ENCODE measurements at places on chromosomes 1 and 21.

- peaks cover 4% of the 10 kb centered on the region for H3K4me1 ChIP-seq
- H3K27me3 ChIP-seq, result no peaks in the 10 kb centered on the region
- H3K27ac ChIP-seq, result no peak overlapping the region
- H3K36me3 ChIP-seq, result no peaks in the 10 kb centered on the region
These were observed 67.3 kb upstream of the AKT3 start for GRCh38 chr1:243917177-243917862.

DNA sequence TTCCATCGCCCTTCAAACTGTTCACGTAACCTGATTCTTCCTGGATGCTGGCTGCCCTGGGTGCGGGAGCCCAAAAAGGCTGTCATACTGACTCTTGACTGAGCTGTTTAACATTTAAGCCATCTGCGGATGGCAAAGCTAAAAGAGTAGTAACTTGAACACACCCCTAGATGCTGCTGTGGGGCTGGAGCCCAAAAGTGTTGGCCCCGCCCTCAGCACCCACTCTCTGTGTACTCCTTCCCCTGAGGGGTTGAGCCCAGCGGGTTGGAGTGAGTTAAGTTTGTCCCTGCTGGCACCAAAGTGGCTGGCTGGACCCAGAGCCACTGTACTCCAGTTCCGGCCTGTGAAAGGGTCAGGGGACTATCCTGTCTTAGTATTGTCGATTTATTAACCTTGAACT is 640.6 kb downstream of the PTPRU start:
- no peak for DNase-seq
- H3K27ac ChIP-seq, result no peak overlapping the region
- H3K4me1 ChIP-seq, result no peaks in the 10 kb centered on the region

- DNase-seq, result no peak
- H3K27me3 ChIP-seq, result no peaks in the 10 kb centered on the region
- no peak overlapping the region for H3K4me3 ChIP-seq
- no peaks in the 10 kb centered on the region for H3K36me3 ChIP-seq
These were observed 339.7 kb downstream of the USP25 start for GRCh38 chr21:16069178-16070112.

DNA sequence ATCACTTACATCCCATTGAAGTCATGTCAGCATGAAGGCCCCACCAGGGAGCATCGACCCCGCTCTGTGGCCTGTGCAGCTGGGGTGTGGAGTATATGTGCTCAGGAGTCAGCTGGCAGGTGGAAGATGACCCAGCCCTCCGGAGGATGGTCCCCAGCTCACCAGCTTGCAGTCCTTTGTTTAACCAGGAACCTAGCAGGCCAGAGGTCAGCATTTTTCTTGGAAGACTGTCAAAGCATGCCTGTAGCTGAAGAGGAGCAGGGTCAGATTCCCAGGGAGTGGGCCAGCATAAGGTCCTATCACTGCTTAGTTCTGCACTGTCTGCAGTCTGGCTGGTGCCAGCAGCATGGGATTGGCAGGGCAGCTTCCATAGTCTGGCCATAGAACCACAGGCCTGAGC is 12.7 kb downstream of the NFASC start:
- no peak overlapping the region for H3K27ac ChIP-seq
- H3K27me3 ChIP-seq, result no peaks in the 10 kb centered on the region
- no peaks in the 10 kb centered on the region for H3K36me3 ChIP-seq
- H3K4me3 ChIP-seq, result no peak overlapping the region
- peaks cover 3% of the 10 kb centered on the region for H3K4me1 ChIP-seq

DNA sequence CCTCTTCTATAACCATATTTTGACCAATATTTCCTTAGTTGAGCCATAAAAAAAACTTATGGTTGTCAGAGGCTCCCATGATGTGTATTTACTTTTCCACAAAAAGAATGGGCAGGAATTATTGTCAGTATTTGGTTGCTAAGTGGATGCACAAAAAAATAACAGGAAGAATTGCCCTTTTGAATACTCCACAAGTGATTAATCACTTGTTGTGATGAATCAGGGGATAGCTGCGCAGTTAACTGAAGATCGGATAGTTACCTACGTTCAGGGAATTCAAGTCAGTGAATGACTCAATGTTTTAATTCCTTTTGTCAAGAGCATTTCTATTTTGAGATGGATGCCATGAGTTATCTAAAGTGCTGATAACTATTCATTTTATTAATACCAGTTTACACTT is 785.2 kb upstream of the B3GALT2 start:
- no peak overlapping the region for H3K4me3 ChIP-seq
- no peaks in the 10 kb centered on the region for H3K27me3 ChIP-seq
- H3K4me1 ChIP-seq, result no peaks in the 10 kb centered on the region
- DNase-seq, result no peak
- H3K36me3 ChIP-seq, result no peaks in the 10 kb centered on the region

- H3K36me3 ChIP-seq, result no peaks in the 10 kb centered on the region
- no peak overlapping the region for H3K4me3 ChIP-seq
- no peaks in the 10 kb centered on the region for H3K4me1 ChIP-seq
- no peaks in the 10 kb centered on the region for H3K27me3 ChIP-seq
- H3K27ac ChIP-seq, result peak overlapping the region; percentile 64
- DNase-seq, result peak; percentile 80
These were observed 140.9 kb upstream of the ARHGEF16 start for GRCh38 chr1:3313576-3313950.

DNA sequence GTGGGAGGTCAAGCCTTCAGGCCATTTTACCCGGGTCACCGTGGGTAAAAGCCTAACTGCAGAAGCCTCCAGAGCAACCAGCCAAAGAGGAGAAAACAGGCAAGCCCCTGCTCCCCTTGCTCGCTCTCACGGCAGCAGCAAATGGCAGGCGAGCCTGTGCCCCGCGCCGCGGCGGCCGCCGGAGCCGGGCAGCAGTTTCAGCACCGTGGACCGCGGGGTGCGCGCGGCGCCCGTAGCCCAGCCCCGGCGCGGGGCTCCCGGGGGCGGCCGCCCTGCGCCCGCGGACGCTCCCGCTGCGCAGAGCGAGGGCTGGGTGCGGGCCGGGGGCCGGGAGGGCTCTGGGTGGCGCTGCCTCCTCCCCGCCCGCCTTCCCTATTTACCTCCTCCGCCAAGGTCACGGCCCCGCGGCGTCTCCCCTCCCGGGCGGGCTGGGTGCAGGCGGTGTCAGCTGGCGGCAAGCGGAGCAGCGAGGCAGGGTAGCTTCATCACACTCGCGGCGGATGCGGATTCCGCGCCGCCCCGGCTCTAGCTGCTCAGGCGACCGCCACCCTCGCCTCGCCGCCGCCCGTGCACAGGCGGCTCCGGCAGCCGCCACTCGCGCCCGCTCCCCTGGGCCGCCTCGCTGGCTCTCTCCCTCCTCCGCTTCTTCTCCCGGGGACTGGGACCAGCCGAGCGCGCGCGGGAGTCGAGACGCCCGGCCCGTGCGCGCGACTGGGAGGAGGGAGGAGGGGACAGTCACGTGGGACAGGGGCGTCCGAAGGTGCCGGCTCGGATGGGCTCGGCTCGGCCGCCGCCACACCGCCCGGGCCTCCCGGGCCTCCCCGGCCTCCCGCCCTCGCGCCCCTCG is at the start of gene RGS7:
RGS7 (minus strand) TSS at position 687 of the 847 bp plus-strand sequence.
- no peaks in the 10 kb centered on the region for H3K4me1 ChIP-seq
- peak; percentile 26 for DNase-seq
- H3K27ac ChIP-seq, result no peak within 1 kb of the TSS
- H3K36me3 ChIP-seq, result no peaks in the 10 kb centered on the region

GRCh38 chr1:1132042-1132950 is 16.4 kb upstream of the C1orf159 start:
- no peaks in the 10 kb centered on the region for H3K36me3 ChIP-seq
- H3K4me1 ChIP-seq, result no peaks in the 10 kb centered on the region
- no peaks in the 10 kb centered on the region for H3K27me3 ChIP-seq
- H3K27ac ChIP-seq, result peak overlapping the region; percentile 53
- H3K4me3 ChIP-seq, result no peak overlapping the region

DNA sequence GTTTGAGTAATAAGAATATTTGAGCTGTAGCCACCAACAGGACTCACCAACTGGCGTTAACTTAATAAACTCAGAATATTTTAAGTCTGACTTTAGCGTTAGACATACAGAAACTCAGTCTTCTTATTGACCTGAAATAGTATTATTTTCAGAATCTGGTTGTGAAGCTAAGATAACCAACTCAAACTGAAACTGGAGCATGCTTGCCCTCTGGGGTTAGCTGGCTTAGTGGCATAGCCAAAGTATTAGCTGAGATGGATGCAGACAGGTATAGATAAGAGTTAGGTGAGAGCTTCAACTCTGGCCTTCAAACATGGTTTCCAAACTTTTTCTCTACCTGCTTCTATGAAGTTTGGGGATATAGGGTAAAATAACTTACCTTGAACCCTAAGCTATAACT is 40.5 kb downstream of the AMY1C start:
- DNase-seq, result no peak
- H3K4me3 ChIP-seq, result no peak overlapping the region
- H3K36me3 ChIP-seq, result no peaks in the 10 kb centered on the region

- no peaks in the 10 kb centered on the region for H3K36me3 ChIP-seq
- no peak overlapping the region for H3K4me3 ChIP-seq
- DNase-seq, result no peak
These were observed 12.4 kb downstream of the VANGL1 start for GRCh38 chr1:115654125-115654524.

DNA sequence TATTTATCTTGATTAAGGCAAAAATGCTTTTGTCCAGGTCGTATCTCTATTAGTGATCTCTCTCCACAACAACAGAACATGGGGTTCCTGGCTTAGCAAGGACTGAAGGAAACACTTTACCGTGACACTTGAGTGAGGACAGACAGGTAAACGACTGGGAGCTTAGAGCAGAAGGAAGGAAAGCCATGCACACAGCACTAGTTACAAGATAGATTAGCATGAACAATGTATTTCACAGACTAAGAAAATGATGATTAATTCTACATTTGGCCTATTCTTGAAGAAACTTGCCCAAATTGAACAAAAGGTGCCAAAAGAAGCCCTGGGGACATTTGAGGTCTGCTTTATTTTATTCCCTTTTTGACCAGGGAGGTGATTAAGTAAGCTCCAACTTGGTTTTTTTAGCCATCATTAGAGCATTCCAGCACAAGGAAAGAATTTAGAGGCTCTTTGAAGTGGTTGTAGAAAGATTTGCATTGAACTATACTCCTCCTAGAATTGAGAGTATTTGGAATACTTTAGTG is 248.5 kb downstream of the USP25 start:
- no peaks in the 10 kb centered on the region for H3K27me3 ChIP-seq
- H3K36me3 ChIP-seq, result no peaks in the 10 kb centered on the region
- H3K27ac ChIP-seq, result no peak overlapping the region
- no peaks in the 10 kb centered on the region for H3K4me1 ChIP-seq

DNA sequence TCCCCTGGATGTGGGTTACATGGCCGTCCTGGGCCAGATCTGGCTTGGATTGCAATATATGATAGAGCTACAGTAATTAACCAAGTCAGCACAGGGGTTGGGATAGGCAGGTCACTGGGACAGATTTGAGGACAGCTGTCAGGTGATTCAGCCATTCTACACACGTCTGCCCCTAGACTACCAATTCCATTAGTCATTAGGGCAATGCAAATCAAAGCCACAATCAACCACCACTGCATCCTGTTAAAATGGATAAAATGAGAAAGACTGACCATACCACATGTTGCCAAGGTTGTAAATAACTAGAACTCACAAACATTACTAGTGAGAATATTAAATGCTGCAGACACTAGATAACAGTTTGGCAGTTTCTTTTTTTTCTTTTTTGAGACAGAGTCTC is 16.0 kb downstream of the C21orf58 start:
- H3K4me3 ChIP-seq, result no peak overlapping the region
- H3K27ac ChIP-seq, result no peak overlapping the region
- H3K27me3 ChIP-seq, result no peaks in the 10 kb centered on the region

DNA sequence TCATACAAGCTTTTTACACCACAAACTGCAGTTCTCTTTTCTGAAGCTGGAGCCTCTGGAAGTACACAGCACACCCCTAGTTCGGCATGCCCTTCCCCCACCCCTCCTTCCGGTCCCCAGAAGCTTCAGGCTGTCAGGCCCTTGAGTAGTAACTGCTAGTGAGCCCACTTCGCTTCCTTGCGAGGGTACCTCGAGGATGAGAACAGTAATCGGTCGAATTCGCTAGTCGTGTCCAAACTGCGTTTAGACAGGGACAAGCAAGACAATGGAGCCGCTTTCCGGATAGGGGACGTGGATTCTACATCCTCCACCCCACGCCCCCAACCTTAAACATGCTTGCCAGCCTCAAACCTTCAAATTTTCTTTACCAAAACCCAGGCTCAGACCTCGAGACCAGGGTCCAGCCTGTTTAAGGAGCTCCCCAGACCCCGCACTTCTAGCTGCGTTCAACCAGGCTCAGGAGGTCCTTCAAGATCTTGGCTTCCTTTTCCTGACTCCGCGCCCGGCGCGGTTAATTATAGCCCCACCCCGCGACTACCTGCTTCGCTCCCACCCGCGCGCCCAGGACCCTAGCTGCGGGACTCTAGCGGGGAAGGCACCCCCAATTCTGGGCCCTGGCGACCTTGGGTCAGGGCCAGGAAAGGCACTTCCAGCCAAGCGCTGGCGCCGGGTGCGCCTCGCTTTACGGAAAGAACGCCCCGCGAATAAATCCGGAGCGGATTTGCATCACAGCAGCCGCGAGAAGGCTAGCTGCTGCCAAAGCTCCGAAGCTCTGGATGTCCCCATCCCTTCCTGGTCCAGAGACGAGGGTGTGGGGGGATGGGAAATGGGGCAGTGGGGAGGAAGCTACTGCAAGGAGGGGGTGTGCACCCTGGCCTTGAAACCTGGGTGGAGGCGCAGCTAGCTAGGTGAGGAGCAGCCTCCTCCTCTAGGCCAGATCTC is 8.1 kb upstream of the TSPAN1 start:
- peak overlapping the region; percentile 45 for H3K4me3 ChIP-seq
- no peaks in the 10 kb centered on the region for H3K36me3 ChIP-seq
- H3K27ac ChIP-seq, result peak overlapping the region; percentile 22
- H3K27me3 ChIP-seq, result no peaks in the 10 kb centered on the region
- DNase-seq, result no peak

GRCh38 chr1:15843826-15844572 is 3.5 kb upstream of the SPEN start:
- DNase-seq, result no peak
- H3K27me3 ChIP-seq, result no peaks in the 10 kb centered on the region
- H3K36me3 ChIP-seq, result no peaks in the 10 kb centered on the region
- no peak overlapping the region for H3K27ac ChIP-seq
- H3K4me3 ChIP-seq, result no peak overlapping the region

DNA sequence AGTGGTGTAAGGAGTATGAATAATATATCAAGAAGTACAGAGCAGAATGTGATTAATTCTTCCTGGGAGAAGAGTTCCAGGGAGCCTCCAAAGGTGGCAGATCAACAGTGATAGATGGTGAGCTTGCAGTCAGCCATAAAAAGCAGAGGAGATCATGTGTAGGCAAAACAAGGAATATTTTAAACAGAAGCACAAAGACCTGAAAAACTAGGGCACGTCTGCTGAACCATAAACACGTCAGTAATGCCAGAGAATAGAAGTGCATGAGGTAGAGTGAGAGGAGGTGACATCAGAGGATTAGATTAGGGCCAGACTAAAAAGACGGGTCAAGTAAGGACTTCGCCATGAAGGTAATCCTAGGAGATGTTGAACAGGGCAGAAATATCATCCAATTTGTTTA is 151.8 kb downstream of the EIF4G3 start:
- no peak overlapping the region for H3K4me3 ChIP-seq
- H3K36me3 ChIP-seq, result no peaks in the 10 kb centered on the region
- no peak for DNase-seq
- H3K27me3 ChIP-seq, result no peaks in the 10 kb centered on the region
- H3K27ac ChIP-seq, result no peak overlapping the region
- peaks cover 6% of the 10 kb centered on the region for H3K4me1 ChIP-seq

GRCh38 chr1:155226910-155227260 is 18.4 kb downstream of the MTX1 start:
- peak overlapping the region; percentile 17 for H3K27ac ChIP-seq
- DNase-seq, result no peak
- H3K4me3 ChIP-seq, result peak overlapping the region; percentile 70
- no peaks in the 10 kb centered on the region for H3K27me3 ChIP-seq
